CD4-positive, alpha-beta T cell treated with Interleukin-12 subunit alpha and Interleukin-12 subunit beta, for 1 hour (primary cell): ENCODE measurements at places on chromosomes 7 and 10.

DNA sequence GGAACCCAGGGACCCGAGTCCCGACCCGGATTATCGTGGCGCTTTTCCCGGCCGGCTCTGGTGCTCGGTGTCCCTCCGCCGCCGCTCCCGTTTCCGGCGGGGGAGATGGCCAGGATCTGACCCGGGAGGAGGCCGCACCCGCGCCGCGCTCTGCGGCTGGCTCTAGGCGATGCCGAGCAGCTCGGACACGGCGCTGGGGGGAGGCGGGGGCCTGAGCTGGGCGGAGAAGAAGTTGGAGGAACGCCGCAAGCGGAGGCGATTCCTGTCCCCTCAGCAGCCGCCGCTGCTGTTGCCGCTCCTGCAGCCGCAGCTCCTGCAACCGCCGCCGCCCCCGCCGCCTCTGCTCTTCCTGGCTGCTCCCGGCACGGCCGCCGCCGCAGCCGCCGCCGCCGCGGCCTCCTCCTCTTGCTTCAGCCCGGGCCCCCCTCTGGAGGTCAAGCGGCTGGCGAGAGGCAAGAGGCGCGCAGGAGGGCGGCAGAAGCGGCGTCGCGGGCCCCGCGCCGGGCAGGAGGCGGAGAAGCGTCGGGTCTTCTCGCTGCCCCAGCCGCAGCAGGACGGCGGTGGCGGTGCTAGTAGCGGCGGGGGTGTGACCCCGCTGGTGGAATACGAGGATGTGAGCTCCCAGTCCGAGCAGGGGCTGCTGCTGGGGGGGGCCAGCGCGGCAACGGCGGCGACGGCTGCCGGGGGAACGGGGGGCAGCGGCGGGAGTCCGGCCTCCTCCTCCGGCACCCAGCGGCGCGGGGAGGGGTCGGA, 593 bp downstream of the CDK13 start:
- DNase-seq, result peak; percentile 39

DNA sequence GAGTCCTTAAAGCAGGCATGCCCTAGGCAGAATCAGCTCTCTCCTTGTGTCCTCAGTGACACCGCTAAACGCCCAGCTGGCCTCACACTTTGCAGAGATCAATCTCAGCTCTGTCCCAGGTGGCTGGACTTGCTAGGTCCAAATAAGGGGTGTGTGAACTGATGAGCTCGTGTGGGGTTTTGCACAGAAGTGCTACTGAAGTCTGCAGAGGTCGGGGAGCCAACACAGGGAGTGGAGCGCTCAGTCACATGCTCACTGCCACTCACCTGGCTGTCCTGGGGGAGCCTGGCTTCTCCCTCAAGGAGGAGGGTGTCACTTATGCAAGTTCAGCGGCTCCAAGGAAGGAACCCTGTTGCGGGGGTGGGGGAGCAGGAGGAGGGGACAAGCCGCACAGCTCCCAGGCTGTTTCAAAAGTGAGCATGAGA, 2.0 kb downstream of the ELN start:
- no peak for DNase-seq

DNA sequence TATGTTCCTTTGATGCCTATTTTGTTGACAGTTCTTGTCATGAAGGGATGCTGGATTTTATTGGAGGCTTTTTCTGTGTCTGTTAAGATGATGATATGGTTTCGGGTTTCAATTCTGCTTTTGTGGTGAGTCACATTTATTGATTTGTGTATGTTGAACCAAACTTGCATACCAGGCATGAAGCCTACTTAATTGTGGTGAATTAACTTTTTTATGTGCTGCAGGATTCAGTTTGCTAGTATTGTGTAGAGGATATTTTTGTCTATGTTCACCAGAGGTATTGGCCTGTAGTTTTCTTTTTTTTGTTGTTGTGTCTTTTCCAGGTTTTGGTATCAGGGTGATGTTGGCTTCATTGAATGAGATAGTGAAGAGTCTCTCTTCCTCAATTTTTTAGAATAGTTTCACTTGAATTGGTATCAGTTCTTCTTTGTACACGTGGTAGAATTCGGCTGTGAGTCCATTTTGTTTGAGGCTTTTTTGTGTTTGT, 345.9 kb downstream of the KIF20B start:
- no peak for DNase-seq

GRCh38 chr10:52755297-52756062, 17.1 kb downstream of the MBL2 start:
- DNase-seq, result no peak

- DNase-seq, result no peak
Observed at GRCh38 chr7:45180084-45180986, 22.7 kb downstream of the RAMP3 start.

- DNase-seq, result no peak
Observed at GRCh38 chr10:100120550-100120949, 38.9 kb upstream of the CPN1 start.

DNA sequence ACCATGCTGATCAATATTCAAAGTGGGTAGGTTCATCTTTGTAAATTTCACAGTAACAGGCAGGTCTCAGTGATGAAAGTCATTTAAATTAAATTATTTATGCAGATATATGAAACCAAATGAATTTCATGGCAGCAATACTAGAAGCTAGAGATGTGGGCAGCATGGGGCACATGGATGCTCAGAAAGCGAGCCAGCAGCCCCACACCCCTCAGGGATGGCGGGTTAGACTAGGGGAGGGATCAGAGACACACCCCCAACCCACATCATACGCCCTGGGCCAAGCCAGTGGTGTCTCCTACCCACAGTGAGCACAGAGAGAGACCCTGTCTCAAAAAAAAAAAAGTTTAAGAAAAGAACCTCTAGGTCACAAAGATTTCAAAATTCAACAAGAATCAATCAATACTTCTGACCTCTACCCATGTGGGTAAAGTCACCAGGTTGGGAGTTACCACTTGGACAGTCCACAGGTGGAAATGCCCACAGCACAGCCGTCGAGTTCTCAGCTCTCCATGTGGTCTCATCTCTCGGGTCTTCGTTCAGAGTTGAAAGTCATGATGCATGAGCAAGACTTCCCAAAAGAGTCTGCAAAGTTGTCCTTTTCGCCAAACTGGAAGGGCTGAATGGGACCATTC, 79.3 kb upstream of the PPP2R2D start:
- no peak for DNase-seq

GRCh38 chr10:117783698-117784395, 241.3 kb downstream of the EMX2 start:
- no peak for DNase-seq

GRCh38 chr7:142873281-142873784, 12.2 kb downstream of the TRPV6 start:
- DNase-seq, result peak; percentile 20

GRCh38 chr7:37181550-37181932, 267.1 kb downstream of the ELMO1 start:
- no peak for DNase-seq

- DNase-seq, result no peak
Observed at GRCh38 chr10:43360086-43360485, 11.3 kb upstream of the FXYD4 start.

DNA sequence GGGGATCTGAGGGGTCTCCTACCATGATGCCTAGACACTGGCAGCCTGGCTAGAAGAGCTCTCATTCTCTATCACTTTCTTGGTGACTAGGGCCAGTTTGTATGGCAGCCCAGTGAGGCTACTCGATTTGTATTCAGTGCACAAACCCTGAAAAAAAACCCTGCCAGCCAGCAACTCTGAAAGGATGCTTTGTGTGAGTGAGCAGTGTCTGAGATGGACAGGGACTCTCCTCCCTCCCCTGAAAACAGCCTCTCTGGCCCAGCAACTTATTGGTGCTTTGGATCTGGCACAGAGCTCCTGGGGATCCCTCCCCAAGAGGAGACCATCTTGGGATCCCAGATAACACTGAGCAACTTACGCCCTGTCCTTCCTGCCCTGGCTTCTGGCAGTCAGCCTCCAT, 10.8 kb upstream of the LRRC4 start:
- DNase-seq, result no peak

DNA sequence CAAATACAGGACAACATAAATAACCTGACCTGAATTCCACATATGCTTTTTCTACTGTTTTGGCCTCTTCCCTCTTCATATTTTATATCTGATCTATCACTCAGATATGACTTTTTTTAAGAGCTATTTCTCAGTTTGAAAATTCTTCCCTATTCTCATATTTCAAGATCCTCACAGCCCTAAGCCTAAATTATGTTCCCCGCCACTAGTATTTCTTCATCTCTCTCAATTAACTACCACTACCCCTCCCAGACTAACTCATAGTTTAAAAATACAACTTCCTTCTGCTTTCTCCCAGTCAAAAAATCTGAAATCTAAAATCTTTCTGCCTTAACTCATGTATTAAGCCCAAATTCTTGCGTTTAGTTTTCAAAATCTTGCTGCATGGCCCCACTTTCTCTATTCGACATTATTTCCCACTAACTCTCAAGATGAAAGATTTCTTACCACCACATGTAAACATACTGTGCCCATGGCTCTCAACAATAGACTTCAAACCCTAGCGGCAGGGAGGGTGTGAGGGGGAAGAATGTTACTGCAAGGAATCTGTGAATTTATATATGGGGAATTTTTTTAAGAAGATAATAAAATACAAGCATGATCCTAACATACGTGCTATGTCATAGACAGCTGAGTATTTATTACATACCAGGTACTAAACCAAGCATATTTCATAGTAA, 64.6 kb downstream of the TFEC start:
- no peak for DNase-seq

DNA sequence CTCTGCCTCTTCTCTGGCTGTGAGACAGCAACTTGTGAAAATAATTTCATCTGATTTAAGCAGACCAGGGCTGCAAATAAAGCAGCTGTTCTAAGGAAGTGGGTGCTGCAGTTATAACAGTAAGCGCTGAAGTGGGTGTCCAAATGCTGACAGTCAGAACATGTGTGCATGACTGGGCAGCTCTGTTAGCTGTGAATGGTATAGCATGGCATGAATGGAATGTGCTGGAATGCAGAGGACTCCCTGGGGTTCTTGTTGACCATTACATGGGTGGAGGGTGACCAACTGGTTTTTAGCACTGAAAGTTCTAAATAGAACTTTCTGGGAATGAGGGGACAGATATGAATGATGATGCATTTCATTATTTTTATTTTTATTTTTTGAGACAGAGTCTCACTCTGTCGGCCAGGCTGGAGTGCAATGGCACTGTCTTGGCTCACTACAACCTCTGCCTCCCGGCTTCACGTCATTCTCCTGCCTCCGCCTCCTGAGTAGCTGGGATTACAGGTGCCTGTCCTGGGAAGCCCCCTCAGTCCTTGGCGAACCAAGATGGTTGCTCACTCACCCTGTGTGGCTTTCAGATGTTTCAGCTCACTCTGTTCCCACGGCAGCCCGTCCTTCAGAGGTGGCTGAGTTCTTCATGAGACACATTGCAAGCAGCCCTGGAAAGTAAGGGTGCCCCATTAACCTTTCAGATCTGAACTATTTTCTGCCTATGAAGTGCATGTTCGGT, 319.8 kb upstream of the PHYHIPL start:
- no peak for DNase-seq

DNA sequence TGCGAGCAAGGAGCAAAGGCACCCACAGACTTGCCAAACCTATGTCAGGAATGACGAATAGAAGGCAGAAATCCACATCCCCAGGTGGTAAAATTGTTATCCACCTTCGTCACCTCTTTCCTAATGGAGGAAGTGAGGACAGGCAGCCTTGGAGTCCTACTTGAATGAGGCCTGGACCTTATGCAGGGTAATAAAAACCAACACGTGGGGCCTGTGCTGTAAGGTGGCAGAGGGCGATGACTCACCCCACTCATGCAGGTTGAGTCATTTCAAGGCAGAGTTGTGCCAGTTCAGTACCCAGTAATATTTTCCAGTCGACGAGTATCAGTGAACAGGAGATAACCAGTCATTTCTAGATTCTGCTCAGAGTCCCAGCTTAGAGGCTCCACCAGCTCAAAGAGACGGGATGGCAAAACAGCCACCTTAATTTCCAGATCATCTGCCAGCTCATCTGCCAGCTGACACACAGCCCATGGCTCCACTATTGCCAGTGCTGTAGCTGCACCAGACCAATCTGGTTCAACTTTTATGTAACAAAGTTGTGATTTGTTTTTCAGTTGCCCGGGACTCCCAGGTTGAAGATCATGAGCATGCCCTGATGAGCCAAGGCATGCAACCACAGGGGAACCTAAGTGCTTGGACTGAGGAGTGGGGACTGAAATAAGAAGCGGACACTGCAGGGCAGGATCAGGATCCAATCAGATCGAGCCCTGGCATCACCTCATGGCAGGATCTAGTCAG, 176.2 kb upstream of the ITGB1 start:
- DNase-seq, result peak; percentile 83

GRCh38 chr7:99825452-99825851, 2.4 kb upstream of the CYP3A43 start:
- DNase-seq, result no peak

GRCh38 chr10:91316486-91316885, 93.7 kb upstream of the HECTD2 start:
- DNase-seq, result no peak

DNA sequence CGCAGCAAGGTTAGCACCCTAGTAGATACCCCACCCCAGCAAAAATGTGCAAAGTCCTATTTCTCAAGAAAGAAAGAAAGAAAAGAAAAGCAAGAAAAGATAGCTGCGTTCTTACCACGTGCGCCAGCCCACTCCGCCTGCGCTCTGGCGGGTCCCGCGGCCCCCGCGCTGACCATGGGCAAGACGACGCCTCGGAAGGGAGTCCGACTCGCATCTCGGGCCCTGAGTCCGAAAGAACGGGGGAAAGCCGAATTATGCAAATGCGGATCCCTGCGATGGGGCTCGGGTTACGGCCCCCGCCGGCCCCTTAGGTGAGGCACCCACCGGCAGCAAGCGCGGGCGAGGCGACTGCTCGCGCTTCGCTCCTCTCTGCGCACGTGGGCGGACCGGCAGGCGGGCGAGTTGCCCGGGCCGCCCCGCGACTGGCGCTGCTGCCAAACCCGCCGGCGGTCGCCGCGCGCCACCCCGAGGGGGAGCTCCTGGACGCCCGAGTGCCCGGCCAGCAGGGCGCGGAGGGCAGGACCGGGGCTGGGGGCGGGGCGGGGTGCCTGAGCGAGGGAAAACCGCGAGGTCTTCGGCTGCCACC, 2.4 kb upstream of the EGR2 start:
- DNase-seq, result peak; percentile 52

- no peak for DNase-seq
Observed at GRCh38 chr10:30789806-30790205, 160.3 kb upstream of the LYZL2 start.

DNA sequence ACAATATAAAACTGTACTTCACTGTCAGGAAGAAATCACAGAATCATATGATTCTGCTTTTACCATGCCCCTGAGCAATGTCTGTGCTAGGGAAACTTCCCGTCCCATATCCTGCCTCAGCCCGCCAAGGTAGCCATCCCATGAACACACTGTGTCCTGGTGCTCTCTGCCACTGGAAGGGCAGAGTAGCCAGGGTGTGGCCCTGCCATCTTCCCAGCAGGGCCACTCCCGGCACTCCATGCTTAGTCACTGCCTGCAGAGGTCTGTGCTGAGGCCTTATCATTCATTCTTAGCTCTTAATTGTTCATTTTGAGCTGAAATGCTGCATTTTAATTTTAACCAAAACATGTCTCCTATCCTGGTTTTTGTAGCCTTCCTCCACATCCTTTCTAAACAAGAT, 31.8 kb downstream of the AP3M1 start:
- no peak for DNase-seq
